ENCODE measurements at places on chromosomes 11 and 22.

GRCh38 chr11:117541211-117541610, 213.6 kb downstream of the CEP164 start:
- no peak for DNase-seq

GRCh38 chr22:46149512-46150033, 753 bp upstream of the PPARA start:
- DNase-seq, result no peak

GRCh38 chr11:70705097-70705496, 306.8 kb downstream of the CTTN start:
- no peak for DNase-seq

GRCh38 chr11:32602657-32603415, 19.2 kb downstream of the EIF3M start:
- no peak for DNase-seq

GRCh38 chr11:117300283-117300663, 9.1 kb downstream of the BACE1-AS start:
- no peak for DNase-seq

- no peak for DNase-seq
These were observed 17.7 kb downstream of the FJX1 start for GRCh38 chr11:35635933-35636332.

DNA sequence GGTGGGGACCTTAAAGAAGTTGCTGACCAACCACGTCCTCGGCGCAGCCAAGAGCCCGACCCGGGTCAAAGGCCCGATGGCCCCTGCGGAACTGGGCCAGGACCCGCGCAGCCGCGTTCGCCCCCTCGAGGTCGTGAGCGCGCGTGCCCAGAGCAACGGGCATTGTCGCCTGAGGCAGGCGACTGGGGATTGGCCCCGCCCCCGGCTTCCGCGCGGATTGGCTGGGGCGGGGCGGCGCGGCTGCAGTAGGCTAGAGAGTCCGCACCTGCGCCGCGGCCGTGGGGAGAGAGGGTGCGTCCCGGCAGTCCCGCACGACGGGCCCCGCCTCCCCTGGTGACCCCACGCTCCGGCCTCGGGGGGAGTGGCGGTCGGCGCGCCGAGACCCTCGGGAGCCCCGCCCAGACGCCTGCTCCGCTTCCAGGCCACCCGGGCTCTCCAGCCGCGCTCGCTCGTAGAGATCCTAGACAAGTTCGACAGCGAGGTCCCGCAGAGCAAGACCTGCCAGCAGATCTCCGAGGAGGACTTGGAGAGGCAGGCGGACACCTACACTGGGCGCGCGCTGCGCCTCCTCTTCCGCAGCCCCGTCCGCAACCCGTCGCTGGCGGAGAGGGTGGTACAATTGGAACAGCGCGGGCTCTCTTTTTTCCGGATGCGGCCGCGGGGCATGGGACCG, 8.3 kb upstream of the PPIL2 start:
- DNase-seq, result peak; percentile 99

- DNase-seq, result no peak
These were observed 707.5 kb upstream of the LUZP2 start for GRCh38 chr11:23789200-23789853.

DNA sequence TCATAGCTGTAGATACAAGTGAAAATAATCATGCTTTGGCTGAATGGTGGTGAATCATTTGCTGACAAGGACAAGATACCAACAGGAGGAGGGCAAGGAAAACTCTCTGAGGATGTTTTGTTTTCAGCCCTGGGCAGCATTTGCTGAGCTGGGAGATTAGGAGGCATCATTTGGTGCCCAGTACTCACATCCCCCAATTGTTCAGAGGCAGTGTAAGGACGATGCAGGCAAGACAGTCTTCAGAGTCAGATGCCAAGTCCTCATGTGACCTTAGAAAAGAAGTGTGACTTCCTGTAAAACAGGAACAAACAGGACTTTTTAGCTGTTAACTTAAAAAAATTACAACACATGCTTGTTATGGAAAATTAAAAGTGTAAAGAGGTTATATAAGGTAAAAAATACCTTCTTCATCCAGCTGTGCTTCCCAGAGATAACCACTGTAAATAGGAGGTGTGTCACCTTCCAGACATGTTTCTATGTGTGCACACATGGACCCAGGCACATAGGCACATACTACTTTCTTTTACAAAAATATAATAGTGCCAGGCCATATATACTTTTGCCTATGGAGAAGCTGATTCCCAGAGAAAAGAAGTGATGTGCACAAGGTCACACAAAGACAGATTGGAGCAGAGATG, 18.0 kb downstream of the CNTF start:
- no peak for DNase-seq

DNA sequence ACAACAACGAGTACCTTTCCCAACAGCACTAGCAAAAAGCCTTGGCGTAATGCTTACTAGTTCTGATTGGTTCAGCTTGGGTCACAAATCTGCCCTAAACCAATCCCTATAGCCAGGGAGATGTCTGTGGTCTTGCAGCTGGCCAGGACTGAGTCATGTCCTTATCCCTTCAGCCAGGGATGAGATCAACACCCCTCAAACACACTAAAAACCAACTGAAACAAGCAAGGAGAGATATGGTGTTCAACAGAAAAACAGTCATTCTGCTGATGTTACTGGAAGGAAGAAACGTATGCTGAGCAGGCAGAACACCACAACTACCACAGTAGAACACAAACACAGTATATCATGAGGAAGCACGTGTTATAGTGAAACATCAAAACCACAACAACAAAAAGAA, 375.6 kb downstream of the LARGE1 start:
- no peak for DNase-seq

All from GM12892 (cell line).